Umbilical cord (tissue), 2 donors: ENCODE measurements at places on chromosomes 6 and 20.

DNA sequence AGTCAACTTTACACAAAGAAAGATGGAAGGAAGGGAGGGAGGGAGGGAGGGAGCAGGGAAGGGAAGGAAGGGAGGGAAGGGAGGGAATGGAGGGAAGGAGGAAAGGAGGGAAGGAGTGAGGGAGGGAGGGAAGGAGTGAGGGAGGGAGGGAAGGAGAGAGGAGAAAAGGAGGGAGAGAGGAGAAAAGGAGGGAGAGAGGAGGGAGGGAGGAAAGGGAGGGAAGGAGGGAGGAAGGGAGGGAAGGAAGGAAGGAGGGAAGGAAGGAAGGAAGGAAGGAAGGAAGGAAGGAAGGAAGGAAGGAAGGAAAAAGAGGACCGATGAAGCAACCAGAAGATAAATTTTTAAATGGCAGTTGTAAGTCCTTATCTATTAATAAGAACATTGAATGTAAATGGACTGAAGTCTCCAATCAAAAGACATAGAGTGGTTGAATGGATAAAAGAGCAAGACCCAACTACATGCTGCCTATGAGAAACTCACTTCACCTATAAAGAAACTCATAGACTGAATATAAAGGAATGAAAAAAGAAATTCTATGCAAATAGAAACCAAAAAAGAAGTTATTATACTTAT is 5.7 kb upstream of the DEFB129 start:
- DNase-seq, result no peak

GRCh38 chr6:80304014-80304413 is 197.5 kb downstream of the BCKDHB start:
- DNase-seq, result no peak

DNA sequence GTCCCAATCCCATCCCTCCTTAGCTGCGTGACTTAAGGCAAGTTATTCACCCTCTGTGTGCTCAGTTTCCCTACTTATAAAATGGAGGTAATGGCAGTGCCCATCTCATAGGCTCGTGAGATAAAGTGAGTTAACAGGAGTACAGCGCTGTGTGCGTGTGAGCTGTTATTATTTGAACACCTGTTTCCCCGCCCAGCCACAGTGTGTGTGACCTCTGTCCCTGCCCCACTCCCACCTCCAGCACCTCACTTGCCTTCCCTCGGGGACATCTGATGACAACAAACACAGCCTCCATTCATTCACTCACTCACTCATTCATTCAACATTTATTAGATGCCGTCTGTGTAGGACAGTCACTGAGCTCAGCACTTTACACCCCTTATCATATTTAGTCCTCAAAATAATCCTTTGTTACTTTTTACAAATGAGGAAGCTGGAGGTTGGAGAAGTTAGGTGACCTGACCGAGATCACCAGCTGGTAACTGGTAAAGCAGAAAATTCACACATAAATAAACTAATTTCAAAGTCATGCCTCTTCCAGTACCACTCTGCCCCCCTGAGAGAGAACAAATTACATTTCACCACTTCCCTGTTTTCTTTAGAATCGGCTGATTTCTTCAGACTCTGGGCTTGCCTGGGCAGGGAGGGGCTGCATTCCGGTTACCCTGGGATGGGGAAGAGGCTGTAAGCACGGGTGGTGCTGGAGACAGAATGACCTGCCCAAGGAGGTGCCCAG is 58.6 kb downstream of the CPNE5 start:
- no peak for DNase-seq

DNA sequence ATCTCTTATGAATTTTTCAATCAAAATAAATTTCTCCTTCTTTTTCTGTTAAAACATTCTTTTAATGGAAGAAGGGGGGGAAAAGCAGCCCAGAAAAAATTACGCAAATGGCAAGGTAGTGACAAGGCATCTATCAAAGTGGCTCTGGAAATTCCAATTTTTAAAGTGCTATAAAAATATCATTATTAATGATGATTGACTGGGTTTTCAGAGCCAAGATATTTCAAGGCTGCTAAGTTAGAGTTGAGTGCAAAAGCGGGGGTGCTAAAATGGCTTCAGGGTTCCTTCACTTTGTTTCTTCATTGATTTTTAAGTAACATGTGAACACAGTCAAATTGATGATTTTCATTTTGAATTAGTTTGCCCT is 171.6 kb upstream of the CITED2 start:
- DNase-seq, result no peak

DNA sequence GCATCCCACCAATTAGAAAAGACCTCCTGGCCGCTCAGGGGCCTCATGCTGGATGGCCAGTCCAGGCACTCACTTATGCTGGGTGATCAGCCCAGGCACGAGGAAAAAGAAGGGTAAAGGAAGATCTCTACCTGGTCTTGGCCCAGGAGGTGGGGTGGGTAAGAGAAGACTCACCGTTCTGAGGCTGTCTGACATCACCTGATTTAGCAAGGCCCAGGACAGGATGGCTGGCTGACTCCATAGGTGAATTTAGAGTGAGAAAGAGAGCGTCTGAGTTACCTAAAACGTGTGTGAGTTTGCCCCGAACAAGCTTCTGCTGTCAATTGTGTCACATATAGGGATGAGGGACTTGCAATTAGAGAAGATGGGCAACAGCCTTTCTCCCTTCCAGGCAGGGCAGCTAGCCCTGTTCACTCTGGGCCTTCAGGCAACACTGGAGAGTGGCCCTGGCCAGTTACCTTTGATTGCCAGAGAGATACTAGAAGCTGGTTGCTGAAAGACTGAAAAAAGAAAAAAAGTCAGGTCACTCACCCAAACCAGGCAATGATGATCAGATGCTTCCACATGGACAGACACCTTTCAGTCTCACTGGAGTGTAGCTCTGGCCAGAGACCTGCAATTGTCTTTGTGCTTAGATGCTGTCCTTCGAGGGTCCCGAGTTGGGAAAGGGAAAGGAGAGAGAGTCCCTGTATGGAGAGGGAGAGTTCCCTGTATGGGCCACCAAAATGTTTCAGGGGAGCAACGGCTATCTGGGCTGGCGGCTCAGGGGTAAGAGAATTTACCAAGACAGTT is 35.7 kb upstream of the IER3 start:
- no peak for DNase-seq

DNA sequence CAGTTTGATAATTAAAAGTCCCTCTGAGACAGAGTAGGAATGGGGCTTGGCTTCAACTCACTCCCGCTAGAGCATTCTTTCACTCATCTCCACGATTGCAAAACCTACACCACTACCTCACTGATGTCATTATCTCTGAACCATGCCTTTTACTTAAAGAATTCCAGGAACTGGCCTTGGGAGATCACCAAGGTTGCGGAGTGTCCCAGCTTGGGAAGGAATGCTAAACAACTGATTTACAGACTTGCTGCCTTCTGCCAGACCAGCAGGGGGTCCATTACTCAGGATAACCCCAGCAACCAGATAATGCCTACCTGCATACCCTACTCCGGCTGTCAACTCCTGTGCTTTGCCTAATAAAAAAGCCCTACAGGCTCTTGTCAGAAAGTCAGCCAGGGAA is 102.2 kb upstream of the RALGAPA2 start:
- peak; percentile 49 for DNase-seq

- no peak for DNase-seq
Observed at GRCh38 chr6:105566503-105566902, 163.6 kb upstream of the PREP start.

DNA sequence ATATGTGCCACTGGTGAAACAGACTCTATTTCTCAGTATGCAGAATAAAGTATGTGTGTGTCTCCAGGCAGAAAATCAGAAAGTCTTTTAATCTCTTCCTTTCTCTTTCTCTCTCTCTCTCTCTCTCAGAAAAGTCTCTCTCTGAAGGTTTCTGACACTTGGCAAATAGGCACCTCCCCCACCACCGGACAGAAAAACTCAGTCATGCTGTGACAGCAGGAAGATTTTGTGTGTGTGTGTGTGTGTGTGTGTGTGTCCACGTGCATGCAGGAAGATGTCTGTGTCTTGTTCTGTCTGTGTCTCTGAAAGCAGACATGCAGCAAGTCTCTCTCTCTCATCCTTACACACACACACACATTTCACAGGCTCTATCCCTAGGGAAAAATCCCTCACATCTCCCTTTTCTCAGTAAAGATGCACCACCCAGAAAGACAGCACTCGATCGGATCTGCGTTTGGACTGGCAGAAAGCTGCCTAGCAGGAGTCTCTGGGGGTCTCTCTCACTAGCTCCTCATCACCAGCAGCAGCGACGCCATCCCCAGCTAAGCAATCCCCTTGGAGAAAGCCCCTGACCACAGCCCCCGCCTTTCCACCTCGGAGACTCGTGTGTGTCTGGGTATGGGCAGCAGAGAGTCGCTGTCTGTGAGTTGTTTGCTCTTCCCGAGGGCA is 98.3 kb downstream of the EDN3 start:
- DNase-seq, result peak; percentile 33

GRCh38 chr6:169810066-169810989 is 58.9 kb downstream of the ERMARD start:
- DNase-seq, result peak; percentile 71

GRCh38 chr20:14902432-14903089 is 565.1 kb upstream of the FLRT3 start:
- DNase-seq, result no peak

DNA sequence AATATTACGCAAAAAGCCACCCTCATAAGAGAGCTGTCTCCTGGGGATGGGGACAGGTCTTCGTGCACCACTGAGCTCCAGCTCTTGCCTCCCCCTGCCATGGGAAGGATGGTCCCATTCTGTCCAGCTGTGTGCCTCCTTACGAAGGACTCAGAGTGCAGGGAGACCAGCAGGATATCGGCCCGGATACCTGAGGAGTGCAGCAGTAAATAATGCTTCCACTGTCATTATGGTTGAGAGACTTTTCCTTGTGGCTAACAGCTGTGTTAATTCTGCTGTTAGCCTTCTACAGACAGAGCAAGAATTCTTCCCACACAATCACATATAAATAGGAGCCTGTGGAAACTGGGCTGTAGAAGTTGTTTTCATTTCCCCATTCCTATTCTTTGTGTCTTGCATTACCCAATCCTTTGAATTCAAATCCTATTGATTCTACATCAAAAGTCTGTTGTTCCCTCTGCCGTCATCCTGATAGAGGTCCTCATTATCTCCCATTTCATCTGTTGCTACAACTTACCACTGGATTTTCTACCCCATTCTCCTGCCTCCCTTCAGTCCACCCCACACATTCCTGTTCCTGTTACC is 364.6 kb upstream of the SOX4 start:
- no peak for DNase-seq

DNA sequence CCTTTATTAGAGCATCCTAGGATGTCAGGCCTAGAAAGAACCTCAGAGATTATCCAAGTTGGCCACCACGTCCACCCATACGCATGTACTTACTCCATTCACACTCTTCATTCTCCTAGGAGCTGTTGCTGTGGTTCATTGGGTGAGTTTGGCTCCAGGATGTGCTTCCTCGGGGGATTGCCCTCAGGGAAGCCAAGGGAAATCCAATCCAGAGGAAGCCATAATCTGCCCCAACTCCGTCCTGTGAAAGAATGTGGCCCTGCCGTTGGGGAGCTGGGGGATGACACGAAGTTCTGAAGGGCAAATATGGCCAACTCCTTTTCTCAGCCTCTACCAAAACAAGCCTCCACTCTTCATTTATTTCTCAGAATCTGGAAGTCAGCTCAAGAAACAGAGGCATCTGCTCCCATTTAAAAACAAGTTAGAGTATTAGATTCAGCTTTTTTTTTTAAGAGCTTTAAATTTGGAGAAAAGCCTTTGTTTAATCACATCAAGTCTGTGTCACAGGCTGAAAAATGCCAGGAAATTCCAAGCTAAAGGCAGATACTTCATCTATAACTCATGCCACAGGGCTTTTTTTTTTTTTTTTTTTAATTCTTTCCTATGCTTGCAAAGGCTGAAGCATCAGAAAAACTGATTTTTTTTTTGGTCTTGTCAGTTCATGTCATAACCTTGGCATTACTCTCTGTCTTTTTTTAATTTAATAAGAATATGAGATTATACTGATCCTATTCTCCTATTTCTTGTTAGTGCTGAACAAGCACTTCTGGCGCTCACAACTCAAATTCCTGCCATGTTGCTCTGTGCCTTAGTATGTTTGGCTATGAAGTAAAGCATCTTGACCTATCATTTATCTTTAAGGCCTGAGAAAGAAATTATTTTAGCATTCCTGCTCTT is 480.9 kb upstream of the MARCKS start:
- DNase-seq, result peak; percentile 65

- no peak for DNase-seq
Observed at GRCh38 chr6:46103441-46104115, 26.2 kb upstream of the ENPP4 start.

DNA sequence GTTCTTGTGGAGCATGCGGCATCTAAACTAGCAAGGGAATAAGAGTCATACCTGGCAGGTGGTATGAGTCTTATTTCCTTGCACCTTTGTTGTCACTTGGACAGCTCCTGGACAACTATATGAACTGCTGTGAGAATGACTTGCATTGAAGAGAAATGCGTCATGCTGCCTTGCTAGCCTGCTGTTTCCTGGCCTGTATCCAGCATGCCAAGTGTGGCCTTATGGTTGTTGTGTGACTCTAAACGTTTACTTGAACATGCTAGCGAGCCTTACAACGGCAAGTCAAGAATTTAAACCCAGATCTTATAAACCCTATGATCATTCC is 90.4 kb downstream of the CEP162 start:
- DNase-seq, result no peak

DNA sequence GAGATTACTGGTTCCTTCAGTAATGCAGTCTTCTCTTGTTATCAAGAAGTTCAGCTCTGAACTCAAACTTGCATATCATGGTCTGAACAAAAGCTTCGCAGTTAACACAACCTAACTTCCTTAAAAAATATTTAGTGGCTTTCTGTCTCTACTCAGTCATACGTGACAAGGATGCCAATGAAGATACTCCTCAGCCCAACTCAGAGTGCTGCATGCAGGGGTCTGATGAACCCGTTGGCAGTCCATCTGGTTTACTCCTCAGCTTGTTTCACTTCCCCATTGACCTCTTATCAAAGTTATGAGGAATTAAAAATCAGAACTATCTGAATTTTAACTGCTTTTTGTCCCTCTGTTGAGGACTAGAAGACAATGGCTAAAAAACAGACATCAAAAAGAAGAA is 56.6 kb upstream of the RIN2 start:
- DNase-seq, result no peak

GRCh38 chr6:143140767-143141166 is 80.1 kb downstream of the AIG1 start:
- DNase-seq, result no peak

DNA sequence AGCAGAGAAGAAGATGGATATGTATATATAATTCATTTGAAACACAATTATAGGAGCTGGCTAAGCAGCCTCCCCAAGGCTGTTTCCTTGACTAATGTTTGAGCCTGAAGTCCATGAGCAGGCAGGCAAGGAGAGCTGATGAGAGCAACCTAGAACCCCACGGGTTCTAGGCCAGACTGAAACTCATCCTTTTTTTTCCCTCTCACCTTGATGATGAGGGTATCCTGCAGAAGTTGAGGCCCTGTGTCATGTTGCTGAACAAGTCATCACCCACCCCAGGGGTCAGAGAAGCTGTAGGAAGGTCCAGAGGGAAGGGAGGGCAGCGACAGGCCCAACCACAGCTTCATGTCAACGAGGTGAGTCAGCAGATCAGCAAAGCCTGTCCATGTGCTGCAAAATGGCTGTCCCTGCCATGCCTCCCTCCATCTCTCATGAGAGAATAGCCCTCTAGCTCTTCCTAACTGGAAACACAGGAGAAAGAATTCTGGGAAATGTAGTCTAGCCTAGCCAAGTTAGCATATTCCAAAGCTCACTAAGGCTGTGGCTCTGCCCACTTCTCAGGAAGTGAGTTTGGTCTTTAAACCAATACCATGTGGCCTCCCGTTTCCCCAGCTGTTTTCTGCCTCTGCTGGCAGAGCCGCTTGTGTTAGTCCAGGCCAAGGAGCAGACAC is 91.3 kb upstream of the DTNBP1 start:
- peak; percentile 34 for DNase-seq

GRCh38 chr6:159686703-159687102 is 6.3 kb downstream of the SOD2 start:
- DNase-seq, result no peak
